ENCODE measurements at places on chromosomes 1 and 21.

DNA sequence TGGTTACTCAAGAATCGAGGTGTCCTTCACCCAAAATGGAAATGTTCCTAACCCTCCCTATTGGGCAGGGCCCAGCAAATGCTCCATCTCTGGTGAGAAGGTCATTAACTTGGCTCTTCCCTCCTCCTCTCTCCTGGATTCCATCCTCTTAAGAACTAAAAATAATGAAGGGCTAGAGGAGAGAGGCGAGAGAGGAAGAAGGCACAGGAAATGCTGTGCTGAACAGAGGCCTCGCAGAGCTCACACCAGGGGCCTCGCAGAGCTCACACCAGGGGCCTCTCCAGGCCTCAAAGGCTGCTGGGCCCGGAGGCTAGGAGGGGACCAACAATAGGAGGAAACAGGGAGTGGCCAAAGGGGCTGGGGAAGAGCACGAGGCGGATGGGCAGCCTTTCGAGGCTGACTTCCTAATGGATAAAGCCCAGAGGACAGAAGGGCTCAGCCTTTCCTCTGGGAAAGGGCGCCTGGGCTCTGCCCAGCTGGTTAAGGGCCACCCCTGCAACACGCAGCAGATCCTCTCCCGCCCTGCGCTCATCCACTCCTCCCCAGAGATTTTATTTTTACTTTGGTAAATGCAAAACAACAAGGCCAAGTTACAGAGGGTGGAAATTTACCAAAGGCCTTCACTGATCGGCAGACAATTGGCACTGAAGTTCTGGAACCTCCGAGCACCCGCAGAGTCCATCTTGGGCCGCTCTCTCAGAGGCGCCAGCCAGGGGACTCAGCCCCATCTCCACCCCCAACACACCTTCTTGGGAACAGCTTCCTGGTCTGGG lies 78.5 kb downstream of the ITPKB start:
- no peak for DNase-seq

DNA sequence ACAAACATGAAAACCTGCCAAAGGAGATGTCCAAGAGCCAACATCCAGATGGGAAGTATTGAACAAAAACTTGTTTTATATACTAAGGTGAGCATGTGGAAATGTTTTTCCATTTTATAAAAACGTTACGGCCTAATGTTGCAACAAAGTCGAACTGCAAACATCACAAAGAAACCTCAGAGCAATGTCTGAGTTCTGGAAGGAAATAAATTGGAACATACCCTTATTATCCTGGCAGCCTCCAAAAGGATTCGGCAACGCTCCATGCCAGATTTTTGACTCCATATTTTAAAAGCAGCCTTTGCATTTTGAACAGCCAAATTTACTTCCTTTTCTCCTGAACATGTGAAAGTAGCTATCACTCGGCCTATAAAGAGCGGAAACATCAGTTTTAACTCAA lies 3.3 kb downstream of the ALDH9A1 start:
- DNase-seq, result no peak

DNA sequence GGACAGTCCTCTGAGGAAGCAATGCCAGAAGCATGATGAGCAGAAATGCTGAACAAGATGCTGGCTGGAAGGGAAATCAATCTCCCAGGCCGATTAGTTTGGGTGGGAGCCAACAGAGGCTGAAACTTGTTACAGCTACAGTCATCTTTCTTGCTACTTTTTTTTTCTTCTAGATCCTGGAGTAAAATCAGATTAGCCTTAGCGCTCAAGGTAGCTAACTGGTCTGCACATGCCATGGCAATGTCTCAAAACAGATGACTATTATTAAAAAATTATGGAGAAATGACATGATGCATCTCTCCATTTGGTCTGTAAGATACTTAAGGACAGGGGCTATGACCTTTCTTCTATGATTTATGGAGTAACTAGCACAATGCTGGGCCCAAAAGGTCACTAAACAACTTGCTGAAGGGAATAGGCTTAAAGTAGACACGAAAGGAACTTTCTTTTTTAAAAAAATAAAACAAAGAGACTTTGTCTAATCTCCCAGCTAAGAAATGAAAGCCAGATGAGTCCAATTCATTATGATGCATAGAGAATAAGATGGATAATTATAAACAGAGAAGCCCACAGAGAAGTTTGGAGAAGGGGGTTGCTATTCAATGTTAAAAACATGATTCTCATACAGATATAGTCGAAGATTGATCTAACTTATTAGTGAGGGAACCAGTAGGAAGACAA lies 42.5 kb downstream of the UTP25 start:
- no peak for DNase-seq

- no peak for DNase-seq
Measured at GRCh38 chr1:215285013-215285800, 202.7 kb downstream of the KCNK2 start.

DNA sequence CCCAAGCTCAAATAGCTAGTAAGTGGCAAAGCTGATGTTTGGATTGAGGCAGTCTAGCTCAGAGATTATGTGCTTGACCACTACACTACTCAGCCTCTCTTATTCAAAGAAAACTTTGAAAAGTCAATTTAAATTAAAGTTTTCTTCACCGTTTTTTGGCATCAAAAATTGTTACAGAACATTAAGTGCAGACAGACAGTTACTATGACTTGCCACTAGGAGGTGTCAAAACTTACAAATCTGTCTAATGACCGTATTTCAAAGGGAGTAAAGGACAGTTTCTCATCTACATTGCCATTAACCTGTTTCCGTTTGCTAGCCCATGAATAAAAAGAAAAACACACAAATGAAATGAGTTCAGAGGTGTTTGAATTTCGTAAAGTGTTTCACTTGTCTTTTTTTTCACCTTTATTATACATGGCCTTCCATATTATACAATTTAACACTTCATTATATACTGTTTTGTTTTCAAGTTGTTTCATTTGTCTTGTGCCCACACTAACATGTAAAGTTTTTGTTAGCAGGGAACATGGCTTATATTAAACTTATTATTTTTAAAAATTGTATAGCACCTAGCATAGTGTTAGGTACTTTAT lies 57.4 kb upstream of the MTF2 start:
- DNase-seq, result no peak

Data from activated T-helper 1 cell treated with anti-CD3 and anti-CD28 coated beads, Interleukin-2, amount 50 U/mL, for 16 hours (primary cell).